ENCODE measurements at places on chromosomes 1 and 21. TPM values are rescaled to one million over a fixed set of nuclear protein-coding genes. Genes with fewer than 3 reads are reported as not detected.

- no peak for DNase-seq
Observed at GRCh38 chr1:87208931-87209330, 119.7 kb upstream of the LMO4 start.

GRCh38 chr1:161330346-161330745 lies 16.2 kb downstream of the SDHC start:
- no peak for DNase-seq

GRCh38 chr1:44505210-44505993 lies 100.3 kb downstream of the RNF220 start:
- no peak for DNase-seq

DNA sequence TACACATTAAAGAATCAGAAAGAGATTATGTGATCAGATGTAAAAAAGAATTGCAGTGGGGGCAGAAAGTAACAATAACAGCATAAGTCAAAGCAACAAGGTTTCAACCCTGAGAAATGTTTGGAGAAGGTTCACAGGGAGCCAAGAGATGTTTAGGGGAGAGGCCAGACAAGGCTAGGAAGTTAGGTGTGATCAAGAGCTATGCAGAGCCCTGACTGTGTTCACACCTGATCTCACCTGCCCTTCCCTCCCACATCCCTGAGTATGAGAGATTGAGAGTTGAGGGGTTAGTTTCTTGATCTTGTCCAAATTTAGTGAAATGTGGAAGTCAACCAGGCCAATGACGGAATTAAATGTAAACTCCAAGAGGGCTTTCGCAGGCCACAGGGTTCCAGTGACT lies 10.2 kb downstream of the PTPN14 start:
- DNase-seq = no peak

DNA sequence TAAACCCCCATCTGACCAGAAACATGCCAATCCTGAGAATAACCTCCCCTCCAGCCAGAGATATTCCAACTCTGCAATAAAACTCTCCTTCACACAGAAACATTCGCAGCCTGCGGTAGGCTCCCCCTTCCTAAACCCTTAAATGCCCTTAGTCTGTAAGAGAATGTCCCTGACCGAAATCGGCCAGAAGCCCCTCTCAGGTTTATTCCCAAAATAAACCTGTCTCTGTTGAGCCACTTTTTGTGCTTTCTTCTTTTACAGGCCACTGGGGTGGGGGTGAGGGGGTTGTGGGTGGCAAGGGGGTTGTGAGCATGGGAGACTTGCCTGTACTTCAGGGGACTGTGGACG lies 4.6 kb downstream of the PRXL2B start:
- no peak for DNase-seq

- DNase-seq = no peak
Observed at GRCh38 chr1:114164840-114165543, 11.3 kb upstream of the SYT6 start.

DNA sequence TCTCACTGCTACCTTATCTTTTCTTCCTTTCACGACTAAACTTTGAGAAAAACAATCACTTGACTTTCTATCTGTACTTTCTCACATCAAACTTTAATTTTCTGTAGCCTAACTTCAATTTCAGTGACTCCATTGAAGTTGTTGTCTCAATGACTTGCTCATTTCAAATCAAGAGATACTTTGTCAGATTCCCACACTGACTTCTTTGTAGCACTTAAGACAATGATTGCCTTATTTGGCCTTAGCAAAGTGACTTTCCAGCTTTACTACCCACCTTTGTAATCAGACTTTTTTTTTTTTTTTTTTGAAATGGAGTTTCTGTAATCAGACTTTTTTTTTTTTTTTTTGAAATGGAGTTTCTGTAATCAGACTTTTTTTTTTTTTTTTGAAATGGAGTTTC lies 37.0 kb downstream of the AGO4 start:
- DNase-seq = no peak

GPR153 gene
- total RNA-seq = 7.6 TPM

TMEM59 gene
- 234 TPM for total RNA-seq

KPRP gene
- not detected for total RNA-seq

F5 gene
- 1.0 TPM for total RNA-seq
